EL (cell line): ENCODE measurements at places on chromosomes 5 and 9.

DNA sequence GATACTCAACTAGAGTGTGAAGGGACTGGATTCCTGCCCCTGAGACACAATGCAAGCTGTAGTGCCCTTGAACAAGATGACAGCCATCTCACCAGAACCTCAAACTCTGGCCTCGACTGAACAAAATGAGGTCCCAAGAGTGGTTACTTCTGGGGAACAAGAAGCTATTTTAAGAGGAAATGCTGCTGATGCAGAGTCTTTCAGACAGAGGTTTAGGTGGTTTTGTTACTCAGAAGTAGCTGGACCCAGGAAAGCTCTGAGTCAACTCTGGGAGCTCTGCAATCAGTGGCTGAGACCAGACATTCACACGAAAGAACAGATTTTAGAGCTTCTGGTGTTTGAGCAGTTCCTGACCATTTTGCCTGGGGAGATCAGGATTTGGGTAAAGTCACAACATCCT lies 2.4 kb downstream of the ZNF483 start:
- DNase-seq = no peak

DNA sequence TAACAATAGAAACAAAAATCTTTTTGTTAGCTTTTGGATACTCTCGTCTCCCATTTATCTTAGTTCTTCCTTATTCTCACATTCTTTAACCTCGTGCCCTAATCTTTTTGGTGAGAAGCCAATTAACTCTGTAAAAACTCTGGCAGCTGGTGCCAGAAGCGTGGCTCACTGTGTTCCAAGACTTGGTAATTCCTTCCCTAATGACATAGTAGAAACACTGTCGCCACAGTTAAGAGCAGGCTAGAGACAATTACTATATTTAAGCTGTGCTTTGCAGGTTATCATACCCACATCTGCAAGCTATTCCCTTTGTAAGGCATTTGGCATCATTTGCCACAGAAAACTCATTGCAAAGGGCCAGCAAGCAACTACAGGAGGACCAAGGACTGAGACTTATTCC lies 160.9 kb upstream of the PIK3R1 start:
- no peak for DNase-seq

GRCh38 chr5:169765176-169765996 lies 128.3 kb downstream of the DOCK2 start:
- DNase-seq = peak; percentile 58

DNA sequence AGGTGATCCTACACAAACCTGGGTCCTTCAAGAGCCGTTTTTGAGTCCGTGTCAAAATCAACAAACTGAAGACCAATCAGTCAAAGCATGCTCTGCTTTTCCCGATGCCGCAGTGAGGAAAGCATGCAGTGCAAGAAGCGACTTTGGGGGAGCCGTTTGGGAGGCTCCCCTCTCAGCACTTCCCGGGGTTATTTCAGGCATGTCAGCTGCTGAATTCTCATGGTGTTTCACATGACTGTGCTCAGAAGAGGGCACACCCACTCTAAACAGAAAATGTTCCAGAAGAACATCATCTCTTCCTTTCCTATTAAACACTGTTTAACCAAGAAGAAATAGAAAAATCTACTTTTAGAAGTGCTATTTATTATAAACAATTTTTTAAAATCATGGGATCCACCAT lies 125.5 kb downstream of the EPB41L4A start:
- no peak for DNase-seq

GRCh38 chr9:88975966-88976889 lies 15.0 kb upstream of the S1PR3 start:
- DNase-seq = no peak

DNA sequence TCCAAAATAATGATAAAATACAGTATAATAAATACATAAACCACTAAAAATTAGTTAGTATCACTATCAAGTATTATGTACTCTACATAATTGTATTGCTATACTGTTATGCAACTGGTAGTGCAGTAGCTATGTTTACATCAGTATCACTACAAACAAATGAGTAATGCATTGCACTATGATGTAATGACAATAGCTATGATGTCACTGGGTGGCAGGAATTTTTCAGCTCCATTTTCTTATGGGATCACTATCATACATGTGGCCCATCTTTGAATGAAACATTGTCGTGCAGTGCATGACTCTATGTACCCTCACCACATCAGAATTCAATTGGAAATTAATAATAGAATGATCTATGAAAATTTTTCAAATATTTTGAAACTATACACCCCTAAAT lies 201.3 kb downstream of the MPDZ start:
- no peak for DNase-seq

DNA sequence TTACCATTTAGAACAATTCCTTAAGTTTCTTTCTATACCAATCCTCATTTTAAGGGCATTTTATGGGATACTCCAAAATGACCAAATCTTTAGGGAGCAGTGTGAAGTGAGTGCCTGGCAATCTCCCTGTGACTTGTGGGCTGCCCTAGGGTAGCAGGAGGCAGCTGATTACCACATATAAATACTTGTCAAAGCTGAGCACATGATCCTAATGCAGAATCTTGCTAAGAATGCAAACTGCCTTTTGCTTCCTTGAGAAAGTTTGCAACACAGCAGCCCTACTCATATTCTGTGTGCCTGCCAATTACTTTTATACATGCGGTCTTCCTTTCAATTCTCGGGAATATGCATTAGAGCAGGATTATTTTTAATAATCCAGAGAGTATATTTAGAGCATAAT lies 18.2 kb upstream of the NREP start:
- no peak for DNase-seq

DNA sequence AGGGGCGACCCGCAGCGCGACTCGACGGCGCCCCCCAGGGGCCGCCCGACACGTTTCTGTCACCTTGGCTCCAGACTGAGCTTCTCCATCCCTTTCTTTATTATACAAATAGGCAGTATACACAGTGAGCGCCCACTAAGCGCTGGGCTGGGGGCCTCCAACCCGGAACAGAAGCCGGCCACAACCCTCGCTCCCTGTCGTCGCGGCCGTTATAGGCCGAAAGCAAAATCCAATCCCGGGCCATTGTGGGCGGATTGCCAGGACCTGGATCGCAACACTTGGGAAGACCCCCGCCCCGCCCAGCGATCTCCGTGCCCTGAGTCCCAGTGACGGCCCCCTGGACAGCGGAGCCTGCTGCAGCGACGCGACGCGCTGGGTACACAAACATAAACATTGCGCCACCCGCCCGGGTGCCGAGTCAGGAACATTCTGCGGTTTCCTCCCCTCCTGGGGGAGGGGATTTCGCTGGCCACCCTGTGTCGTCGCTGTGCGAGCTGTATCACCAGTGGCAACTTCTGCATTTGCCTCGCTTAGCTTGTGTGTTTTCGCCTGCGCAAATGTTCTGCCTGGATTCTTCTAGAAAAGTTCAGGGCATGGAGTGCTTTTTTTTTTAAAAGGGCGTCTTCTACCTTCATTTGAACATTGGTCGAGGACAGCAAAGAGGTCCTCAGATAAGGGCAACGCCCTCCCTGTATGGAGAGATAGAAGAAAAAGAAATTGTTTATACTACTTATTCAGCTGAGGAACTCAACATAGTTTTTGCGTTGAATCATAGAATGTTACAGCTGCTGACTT lies 1.3 kb upstream of the DUSP1 start:
- DNase-seq = peak; percentile 94

DNA sequence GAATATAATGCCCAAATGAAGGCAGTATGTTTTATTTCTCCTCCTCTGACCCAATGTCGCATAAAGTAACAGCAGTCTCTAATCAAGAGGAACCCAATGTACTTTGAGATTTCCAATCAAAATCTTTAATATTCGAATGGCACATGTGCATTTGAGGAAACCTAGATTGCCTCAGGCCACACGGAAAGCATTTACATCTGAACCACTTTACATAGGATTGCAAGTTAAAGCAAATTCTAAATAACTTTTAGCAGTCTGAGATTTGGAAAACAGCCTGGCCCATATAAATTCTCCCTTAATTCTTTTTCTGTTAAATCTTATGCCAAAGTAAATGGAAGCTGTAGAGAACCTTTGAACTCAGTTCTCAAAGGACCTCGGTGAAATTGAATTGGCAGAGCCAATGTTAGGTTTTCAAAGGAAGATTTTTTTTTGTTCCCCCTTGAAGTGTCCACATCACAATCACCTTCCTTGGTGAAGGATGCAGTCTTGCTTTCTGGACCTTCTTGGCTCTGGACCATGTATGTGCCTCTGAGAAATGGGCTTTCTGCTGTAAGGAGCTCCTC lies 57.3 kb downstream of the SNCAIP start:
- no peak for DNase-seq

DNA sequence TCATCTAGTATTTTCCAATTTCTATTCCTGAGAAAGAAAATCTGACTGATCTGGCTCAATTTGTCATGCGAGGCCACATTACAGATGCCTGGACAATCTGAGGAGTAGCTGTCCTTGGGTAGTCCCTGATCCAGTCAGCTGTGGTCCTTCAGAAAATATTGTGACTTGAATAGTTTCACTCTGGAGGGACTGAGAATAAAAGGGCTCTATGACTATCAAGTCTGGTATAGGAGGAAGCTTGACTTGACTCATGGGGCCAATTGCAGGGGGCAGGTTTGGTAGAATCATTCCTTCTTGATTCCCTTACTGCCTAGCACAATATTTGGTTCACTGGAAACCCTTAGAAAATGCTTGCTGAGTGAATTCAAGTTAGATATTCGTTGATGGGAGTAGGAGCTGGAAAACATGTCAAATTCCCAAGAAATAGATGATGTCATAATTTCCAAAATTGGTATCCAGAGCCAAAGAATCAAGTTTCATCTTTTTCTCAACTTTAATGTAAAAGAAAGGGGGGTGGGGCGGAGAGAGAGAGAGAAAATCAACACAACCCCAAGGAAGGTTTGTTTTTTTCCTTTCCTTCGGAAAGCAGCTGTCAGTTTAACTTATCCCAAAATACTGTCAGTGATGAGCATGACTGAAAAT lies 32.4 kb upstream of the STX17 start:
- DNase-seq = no peak

- no peak for DNase-seq
Observed at GRCh38 chr5:23072179-23072578, 219.0 kb upstream of the CDH12 start.

DNA sequence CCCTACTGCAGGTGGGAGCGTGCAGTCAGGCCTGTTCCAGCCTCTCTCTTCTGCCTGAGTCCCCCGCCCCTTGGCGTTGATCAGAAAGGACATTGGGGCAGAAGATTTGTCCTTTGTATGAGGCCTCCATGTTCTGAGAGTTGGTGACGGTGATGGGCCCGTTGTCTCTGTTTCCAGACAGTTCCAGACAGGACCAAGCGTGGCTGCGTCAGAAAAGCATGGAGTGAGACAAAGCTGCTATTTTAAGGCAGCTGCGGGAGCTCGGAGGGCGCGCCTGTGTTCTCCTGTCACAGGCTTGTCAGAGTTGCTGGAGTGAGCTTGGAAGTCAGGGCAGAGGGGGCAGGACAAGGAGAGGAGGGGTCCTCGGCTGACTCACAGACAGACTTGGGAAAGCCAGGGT lies 32.1 kb upstream of the SH3PXD2B start:
- DNase-seq = no peak

DNA sequence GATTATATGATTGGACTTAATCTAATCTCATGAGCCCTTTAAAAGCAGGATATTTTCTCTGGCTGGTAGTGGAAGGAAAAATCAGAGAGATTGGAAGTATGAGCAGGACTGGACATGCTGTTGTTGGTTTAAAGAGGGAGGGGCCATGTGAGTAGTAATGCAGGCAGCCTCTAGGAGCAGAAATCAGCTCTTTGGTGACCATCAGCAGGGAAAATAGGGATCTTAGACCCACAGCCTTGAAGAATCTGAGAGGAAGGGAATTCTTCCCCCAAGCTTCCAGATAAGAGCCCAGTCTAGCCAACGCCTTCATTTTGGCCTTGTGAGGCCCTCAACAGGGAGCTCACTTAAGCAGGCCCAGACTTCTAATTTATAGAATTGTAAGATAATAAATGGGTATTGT lies 9.5 kb downstream of the SH3GL2 start:
- no peak for DNase-seq

GRCh38 chr5:22910523-22910922 lies 57.4 kb upstream of the CDH12 start:
- DNase-seq = no peak

DNA sequence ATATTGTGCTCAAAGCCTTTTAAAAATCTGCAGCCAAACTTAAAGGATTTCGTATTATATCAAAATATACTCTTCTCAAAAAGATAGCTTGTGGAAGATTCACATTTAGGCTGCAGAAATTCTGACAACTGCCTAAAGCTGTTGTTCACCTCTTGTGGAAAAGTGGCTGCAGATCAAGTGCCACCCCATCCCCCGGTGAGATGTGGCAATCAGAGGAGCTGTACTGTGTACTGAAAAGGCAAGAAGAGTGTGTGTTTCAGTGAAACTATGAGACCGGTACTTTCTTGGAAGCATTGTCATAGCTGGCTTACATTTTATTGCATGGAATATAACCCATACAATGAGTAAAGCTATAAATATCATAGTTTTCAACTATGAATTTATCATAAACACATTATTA lies 64.3 kb downstream of the CDH18 start:
- no peak for DNase-seq

DNA sequence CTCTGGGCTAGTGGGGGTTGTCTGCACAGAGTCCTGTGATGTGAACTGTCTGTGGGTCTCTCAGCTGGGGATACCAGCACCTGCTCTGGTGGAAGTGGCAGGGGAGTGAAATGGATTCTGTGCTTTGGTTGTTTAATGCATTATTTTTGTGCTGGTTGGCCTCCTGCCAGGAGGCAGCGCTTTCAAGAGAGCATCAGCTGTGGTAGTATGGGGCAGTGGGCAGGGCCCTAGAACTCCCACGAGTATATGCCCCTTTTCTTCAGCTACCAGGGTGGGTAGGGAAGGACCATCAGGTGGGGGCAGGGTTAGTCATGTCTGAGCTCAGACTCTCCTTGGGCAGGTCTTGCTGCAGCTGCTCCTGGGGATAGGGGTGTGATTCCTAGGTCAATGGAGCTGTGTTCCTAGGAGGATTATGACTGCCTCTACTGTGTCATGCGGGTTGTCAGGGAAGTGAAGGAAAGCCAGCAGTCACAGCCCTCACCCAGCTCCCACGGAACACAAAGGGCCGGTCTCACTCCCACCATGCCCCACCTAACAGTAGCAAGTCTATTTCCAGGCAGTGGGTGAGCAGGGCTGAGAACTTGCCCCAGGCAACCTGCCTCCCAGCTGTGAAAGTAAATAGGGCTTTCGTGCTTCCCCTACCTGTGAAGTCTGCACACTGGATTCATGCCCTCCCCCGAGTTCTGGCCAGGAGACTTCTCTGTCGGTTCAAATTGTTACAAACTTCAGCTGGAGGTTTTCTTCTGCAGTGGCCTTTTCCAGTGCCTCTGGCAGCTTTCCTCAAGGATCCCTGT lies 25.7 kb upstream of the FAM81B start:
- no peak for DNase-seq

DNA sequence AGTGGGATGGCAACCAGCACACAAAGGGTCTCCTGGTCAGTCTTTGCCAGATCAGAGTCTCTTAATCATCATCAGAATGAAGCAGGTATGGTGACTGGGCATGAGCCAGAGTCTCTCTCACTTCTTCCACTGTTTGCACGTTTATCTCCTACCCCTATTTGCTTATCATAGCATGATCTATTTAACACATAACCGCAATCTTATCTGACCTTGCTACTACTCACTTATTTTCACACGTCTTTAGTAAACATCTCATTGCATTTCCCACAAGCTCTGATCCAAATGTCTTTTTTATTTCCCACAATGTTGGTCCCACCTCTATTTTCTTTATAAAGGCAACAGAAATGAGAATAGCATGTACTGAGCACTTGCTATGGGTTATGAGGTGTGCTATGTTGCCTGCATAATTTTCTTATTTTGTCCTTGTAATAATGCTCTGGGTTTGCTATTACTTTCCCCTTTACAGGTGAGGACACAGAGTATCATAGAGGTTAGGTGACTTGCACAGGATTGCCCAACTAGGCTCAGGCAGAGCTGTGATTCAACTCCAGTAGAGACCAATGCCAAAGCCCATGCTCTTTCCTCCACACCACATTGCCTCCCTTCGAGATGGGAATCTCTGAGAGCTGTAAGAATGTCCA lies 39.7 kb upstream of the IL7R start:
- DNase-seq = no peak
